ENCODE measurements at places on chromosomes 2 and 18.

DNA sequence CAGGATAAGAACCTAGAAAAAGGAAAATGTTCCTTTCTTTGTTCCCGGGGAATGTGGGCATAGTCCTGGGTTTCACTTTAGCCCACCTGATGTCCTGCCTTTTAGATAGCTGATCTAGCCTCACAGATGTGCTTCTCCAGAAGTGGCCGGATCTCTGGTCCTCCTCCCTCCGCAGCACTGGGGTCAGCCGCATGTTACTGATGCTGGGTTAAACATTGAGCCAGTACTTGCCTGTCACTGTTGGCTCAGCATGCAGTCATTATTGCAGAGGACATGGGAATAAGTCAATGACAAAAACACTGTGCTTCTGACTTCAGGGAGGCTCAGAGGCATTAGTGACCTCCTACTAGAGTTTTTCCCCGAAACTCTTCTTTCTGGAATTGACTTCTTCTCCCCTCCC, 27.6 kb downstream of the NCK2 start:
- no peaks in the 10 kb centered on the region for H3K36me3 ChIP-seq
- H3K4me3 ChIP-seq, result no peak overlapping the region
- peaks cover 30% of the 10 kb centered on the region for H3K4me1 ChIP-seq

DNA sequence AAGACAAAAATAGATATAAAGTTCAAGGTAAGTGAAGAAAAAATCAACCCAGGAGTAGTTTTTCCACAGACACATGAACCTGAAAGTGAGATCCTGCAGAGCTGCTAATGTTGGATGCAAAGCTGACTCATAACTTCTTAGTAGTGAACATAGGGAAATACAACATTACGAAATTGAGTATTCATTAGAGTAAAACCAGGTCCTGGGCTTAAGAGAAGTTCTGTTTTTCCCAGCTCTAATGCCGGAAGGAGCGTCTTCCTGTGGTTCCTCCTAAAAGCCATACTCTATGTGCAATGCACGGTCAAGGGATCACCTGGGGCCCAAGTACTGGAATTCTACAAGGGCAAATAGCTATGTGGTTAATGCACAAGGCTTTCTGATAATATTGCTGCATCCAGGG, 141.7 kb downstream of the RBMS1 start:
- peaks cover 81% of the 10 kb centered on the region for H3K36me3 ChIP-seq
- no peak overlapping the region for H3K4me3 ChIP-seq
- peak; percentile 95 for DNase-seq
- H3K27ac ChIP-seq, result peak overlapping the region; percentile 77
- no peaks in the 10 kb centered on the region for H3K27me3 ChIP-seq

GRCh38 chr2:164675687-164676086, 54.4 kb upstream of the GRB14 start:
- no peak overlapping the region for H3K27ac ChIP-seq
- no peak for DNase-seq
- no peaks in the 10 kb centered on the region for H3K27me3 ChIP-seq
- no peak overlapping the region for H3K4me3 ChIP-seq

DNA sequence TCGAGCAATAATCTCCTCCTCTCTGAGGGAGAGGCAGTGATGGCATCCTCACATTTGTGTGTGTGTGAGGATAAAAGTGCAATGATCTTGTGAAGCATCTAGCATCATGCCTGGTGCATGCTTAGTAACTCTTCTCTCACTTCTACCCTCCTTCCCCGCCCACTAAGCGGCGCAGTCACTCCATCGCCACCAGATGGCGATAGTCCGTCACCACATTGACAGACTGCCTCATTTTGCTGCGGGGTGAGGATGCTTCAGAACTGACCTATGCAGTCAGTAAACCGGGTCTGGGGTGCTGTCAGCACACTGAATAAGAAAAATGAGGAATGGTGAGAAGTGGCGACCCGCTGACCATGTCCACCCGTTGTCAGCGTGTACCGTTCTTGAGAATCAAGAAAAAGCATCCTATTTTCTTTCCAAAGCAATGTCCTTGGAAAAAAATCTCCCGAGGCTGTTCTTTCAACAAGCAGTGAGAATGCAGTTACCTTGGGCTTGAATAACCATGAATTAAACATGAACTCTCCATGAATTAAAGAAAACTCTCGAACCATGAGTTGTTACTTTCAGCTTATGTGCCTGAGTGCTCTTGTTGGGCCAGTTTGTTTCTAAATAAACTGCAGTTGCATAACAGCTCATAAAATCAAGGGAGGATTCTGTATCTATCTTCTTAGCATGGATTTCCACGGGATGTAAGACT, 37.3 kb upstream of the TMEM177 start:
- H3K36me3 ChIP-seq, result no peaks in the 10 kb centered on the region
- DNase-seq, result peak; percentile 74
- peaks cover 25% of the 10 kb centered on the region for H3K27me3 ChIP-seq
- peaks cover 5% of the 10 kb centered on the region for H3K4me1 ChIP-seq
- no peak overlapping the region for H3K27ac ChIP-seq

DNA sequence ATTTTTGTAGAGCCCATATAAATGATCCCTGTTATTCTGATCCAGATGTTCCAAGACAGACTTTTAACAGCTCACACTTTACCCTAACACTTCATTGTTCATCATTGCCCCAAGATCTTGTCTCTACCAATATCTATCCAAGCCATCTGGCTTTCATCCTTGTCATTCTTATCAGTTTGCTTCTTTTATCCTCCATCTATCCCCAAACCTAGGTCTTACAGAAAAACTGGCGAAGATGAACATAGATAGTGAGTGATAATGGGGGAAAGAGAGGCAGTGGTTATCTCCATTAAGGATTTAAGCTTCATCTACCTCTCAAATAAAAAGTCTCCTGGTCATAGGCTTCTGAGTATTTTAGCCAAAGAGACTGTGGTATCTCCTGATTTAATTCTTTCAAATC, 89.5 kb downstream of the DHRS9 start:
- H3K27me3 ChIP-seq, result no peaks in the 10 kb centered on the region
- DNase-seq, result no peak
- no peak overlapping the region for H3K4me3 ChIP-seq
- H3K4me1 ChIP-seq, result no peaks in the 10 kb centered on the region
- no peaks in the 10 kb centered on the region for H3K36me3 ChIP-seq

- no peak overlapping the region for H3K27ac ChIP-seq
- no peak overlapping the region for H3K4me3 ChIP-seq
- no peak for DNase-seq
- no peaks in the 10 kb centered on the region for H3K36me3 ChIP-seq
- peaks cover 10% of the 10 kb centered on the region for H3K4me1 ChIP-seq
- H3K27me3 ChIP-seq, result peaks cover 15% of the 10 kb centered on the region
Observed at GRCh38 chr2:104654811-104655210, 199.1 kb upstream of the POU3F3 start.

DNA sequence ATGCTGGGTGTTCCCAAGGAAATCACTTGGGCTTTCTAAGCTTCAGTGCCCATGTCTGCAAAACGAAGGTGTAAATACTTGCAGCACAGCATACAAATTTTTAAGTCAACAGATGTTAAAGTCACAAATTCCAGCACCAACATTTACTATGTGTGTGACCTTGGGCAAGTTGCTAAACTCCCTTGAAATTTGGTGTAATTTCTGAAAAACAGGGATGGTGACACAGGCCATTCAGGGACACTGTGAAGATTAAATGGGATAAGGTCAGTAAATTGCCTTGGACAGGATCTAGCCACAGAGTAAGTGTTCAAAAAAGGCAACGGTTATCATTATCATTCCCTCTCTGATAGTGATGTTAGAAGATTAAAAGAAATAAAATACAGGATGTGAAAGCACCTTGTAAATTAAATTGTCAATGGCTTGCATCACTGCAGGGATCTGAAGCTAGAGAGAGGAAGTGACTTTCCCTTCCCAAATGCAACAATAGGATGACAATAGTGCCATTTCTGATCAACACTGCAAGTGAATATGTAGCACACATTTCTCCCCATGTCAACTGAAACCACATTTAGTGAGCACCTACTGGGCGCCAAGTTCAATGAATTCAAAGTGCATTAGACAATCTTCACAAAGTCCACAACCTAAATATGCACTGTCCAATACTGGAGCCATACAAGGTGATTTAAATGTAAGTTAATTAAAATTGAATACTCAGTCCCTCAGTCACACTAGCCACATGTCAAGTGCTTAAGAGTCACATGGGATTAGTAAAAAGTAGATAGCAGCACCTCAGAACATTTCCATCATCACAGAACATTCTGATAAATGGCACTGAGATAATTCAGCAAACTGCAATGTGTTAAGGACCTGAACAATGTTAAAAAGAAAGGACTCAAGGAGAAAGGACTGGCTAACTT, 81.2 kb downstream of the STK39 start:
- H3K4me1 ChIP-seq, result peaks cover 10% of the 10 kb centered on the region
- no peak for DNase-seq
- H3K27ac ChIP-seq, result no peak overlapping the region
- H3K36me3 ChIP-seq, result peaks cover 14% of the 10 kb centered on the region

DNA sequence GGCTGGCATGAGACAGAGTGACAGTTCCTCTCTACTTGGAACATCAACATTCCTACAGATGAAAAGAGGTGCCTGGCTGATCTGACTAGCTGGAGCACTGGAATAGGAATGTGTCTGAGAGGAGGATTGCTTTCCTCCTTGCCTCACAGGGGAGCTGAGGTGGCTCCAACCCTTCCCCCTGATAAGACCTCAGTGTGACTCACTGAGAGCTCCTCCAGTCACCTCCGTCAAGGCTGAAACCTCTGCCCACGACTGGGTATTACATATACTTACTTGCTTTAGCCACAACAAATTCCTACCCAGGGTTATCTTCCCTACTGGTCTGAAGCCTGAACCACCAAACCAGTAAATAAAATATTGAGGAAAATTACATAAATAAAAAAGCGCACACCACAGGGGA, 342.7 kb upstream of the REG3G start:
- no peak for DNase-seq
- H3K27ac ChIP-seq, result no peak overlapping the region
- H3K27me3 ChIP-seq, result no peaks in the 10 kb centered on the region
- no peaks in the 10 kb centered on the region for H3K4me1 ChIP-seq
- H3K4me3 ChIP-seq, result no peak overlapping the region
- no peaks in the 10 kb centered on the region for H3K36me3 ChIP-seq

GRCh38 chr2:5695654-5696403, 3.6 kb downstream of the SOX11 start:
- H3K36me3 ChIP-seq, result no peaks in the 10 kb centered on the region
- H3K4me1 ChIP-seq, result peaks cover 16% of the 10 kb centered on the region
- H3K27ac ChIP-seq, result peak overlapping the region; percentile 60
- peak; percentile 77 for DNase-seq

- no peaks in the 10 kb centered on the region for H3K4me1 ChIP-seq
- no peak overlapping the region for H3K4me3 ChIP-seq
- no peak for DNase-seq
- H3K27ac ChIP-seq, result no peak overlapping the region
- no peaks in the 10 kb centered on the region for H3K27me3 ChIP-seq
- no peaks in the 10 kb centered on the region for H3K36me3 ChIP-seq
Observed at GRCh38 chr2:189954989-189955388, 107.5 kb downstream of the MSTN start.

DNA sequence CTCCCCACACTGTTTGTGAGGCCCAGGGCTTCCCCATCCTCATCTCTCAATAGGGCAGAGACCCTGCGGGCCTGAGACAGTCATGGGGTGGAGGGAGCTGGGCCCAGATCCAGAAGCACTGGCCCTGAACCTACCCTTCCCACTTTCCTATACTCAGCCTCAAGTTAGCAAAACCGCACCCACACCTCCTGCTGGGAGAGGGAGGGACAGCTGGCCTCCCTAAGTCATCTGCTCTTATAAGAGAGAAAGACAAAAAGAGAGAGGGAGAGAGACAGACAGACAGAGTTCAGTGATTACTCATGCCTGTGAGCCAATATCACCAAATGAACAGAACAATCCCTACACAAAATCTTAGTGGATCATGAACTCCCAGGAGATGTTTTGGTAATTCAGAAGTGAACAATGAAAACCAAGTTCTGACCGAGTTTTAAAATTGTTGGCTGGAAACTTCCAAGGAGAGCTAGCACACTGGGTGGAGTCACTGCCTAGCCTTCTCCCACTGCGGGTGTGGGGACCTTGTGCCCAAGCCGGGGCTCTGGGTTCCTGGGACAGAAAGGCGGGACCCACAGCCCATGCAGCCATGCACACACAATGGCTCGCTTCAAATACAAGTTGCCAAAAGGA, 130.5 kb downstream of the PXDN start:
- no peaks in the 10 kb centered on the region for H3K27me3 ChIP-seq
- DNase-seq, result peak; percentile 54
- H3K27ac ChIP-seq, result peak overlapping the region; percentile 87
- H3K4me1 ChIP-seq, result peaks cover 30% of the 10 kb centered on the region
- H3K4me3 ChIP-seq, result peak overlapping the region; percentile 60

GRCh38 chr18:45139478-45139877, 458.8 kb downstream of the SETBP1 start:
- no peaks in the 10 kb centered on the region for H3K36me3 ChIP-seq
- no peaks in the 10 kb centered on the region for H3K4me1 ChIP-seq
- DNase-seq, result no peak

GRCh38 chr2:1234731-1235308, 178.4 kb upstream of the TPO start:
- H3K36me3 ChIP-seq, result no peaks in the 10 kb centered on the region
- no peak for DNase-seq
- H3K4me1 ChIP-seq, result peaks cover 41% of the 10 kb centered on the region
- H3K27me3 ChIP-seq, result no peaks in the 10 kb centered on the region

GRCh38 chr2:185813707-185814106, 75.1 kb downstream of the FSIP2 start:
- no peak overlapping the region for H3K4me3 ChIP-seq
- H3K27me3 ChIP-seq, result no peaks in the 10 kb centered on the region
- no peak overlapping the region for H3K27ac ChIP-seq
- no peaks in the 10 kb centered on the region for H3K36me3 ChIP-seq

DNA sequence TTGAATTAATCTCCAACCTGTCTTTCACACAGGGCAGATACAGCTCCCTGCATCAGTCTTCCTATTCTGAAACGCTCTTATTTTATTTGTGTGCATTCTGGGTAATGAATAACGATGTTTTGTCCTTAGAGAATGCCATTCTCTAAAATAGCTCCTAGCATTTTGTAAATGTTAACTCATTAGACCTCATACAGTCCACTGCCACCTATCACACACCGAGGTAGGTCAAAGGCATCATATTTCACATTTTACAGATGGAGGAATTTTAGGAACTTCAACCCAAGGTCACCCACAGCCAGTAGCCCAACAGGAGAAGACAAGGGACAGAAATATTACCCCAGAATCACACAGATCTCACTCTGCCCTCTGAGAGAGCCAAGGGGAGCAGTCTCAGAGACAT, 455.4 kb upstream of the GYPC start:
- H3K4me1 ChIP-seq, result no peaks in the 10 kb centered on the region
- no peak overlapping the region for H3K27ac ChIP-seq
- H3K27me3 ChIP-seq, result no peaks in the 10 kb centered on the region
- DNase-seq, result no peak
- no peak overlapping the region for H3K4me3 ChIP-seq

GRCh38 chr2:220185766-220186305, 558.4 kb downstream of the SLC4A3 start:
- no peaks in the 10 kb centered on the region for H3K27me3 ChIP-seq
- H3K4me1 ChIP-seq, result no peaks in the 10 kb centered on the region
- DNase-seq, result no peak
- H3K27ac ChIP-seq, result no peak overlapping the region
- H3K36me3 ChIP-seq, result no peaks in the 10 kb centered on the region

GRCh38 chr2:69683170-69683971, 39.8 kb upstream of the AAK1 start:
- H3K27ac ChIP-seq, result no peak overlapping the region
- H3K27me3 ChIP-seq, result no peaks in the 10 kb centered on the region
- no peaks in the 10 kb centered on the region for H3K36me3 ChIP-seq
- no peaks in the 10 kb centered on the region for H3K4me1 ChIP-seq
- DNase-seq, result peak; percentile 75

- H3K4me3 ChIP-seq, result no peak overlapping the region
- H3K36me3 ChIP-seq, result no peaks in the 10 kb centered on the region
- DNase-seq, result peak; percentile 8
- H3K27ac ChIP-seq, result no peak overlapping the region
- no peaks in the 10 kb centered on the region for H3K27me3 ChIP-seq
Observed at GRCh38 chr2:146244131-146244530, 1600.7 kb upstream of the ACVR2A start.

Data from mesenchymal stem cell (in vitro differentiated cells and primary cell).